Activated naive CD8-positive, alpha-beta T cell treated with anti-CD3 and anti-CD28 coated beads for 36 hours (primary cell): ENCODE measurements at places on chromosomes 1 and 21. TPM values are rescaled to one million over a fixed set of nuclear protein-coding genes. Genes with fewer than 3 reads are reported as not detected.
A peak's percentile ranks its signal among the peaks of the same experiment; 100 is the strongest.

Gene NTMT2
- not detected for total RNA-seq

DNA sequence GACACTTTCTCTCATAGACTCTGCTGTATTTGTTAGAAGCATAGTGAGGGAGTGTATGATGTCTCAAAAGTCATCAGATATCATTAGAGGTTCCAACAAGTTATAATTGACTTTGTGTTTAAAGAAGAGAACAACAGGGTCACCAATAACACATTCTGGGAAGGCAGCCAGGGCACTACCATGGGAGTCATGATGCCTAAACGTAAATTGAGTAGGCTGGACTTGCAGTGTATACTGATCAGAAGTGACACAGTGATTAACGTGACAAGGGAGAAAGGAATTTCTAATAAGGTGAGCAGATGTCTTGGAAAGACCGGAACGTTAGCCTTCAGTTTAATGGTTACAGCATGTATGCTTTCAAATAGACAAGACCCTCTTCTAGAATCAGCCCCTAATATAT lies 973.2 kb downstream of the NCAM2 start:
- no peak for DNase-seq

Gene OLIG2
- not detected for total RNA-seq

DNA sequence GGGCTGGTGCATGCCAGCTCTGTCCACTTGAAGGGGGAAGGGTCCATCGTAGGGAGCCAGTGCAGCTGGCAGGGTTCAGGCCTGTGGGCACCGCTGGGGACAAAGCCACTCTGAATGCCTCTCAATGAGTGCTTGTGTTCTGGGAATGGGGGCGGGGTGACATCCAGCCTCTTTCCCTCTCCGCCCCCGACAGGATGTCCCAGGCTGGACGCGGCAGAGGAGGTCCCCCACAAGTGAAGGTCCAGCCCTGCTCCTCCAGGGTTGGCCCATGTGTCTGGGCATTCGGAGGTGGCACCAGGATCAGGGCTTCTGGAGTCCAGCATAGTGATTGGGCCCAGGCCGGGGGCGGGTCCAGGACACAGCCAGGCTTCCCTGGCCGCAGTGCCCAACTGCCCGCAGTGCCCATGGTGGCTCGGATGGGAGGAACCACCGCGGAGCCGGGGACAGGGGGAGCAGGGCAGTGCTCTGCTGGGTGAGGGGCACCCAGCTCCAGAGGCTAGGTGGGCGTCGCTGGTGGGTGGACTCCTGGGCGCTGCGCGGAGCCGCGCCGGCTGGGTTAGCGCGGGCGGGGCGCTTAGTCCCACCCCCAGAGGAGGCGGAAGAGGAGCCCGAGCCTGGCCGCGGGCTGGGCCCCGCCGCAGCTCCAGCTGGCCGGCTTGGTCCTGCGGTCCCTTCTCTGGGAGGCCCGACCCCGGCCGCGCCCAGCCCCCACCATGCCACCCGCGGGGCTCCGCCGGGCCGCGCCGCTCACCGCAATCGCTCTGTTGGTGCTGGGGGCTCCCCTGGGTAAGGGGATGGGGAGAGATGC lies at the start of gene SHISA4:
Gene SHISA4, plus strand, starts transcription at position 617 of the 808 bp plus-strand sequence. Its CDS starts 97 bp downstream, at position 714.
- DNase-seq: peak; percentile 19

DNA sequence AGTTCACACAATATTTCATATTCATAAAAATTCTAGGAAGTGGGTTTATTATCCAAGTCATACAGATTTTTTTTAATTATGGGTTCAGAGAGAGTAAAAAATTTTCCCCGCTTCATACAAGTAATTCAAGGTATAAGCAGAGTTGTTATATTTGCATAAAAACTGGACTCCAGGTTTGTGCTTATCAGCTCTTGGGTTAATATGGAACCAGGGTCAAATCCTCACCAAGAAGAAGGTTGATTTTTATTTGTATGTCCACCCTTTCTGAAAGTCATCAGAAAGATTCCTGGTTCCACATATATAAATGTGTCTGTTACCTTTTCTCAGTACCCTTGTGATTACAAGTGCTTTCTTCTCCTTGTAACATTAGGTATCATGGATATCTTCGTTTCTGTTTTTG lies 143.8 kb upstream of the PKN2 start:
- DNase-seq: no peak

GRCh38 chr1:150221552-150221951 lies 14.4 kb downstream of the ANP32E start:
- DNase-seq: no peak

GRCh38 chr1:102970496-102971078 lies 137.7 kb downstream of the COL11A1 start:
- no peak for DNase-seq
